ENCODE measurements at places on chromosomes 13 and 19.

DNA sequence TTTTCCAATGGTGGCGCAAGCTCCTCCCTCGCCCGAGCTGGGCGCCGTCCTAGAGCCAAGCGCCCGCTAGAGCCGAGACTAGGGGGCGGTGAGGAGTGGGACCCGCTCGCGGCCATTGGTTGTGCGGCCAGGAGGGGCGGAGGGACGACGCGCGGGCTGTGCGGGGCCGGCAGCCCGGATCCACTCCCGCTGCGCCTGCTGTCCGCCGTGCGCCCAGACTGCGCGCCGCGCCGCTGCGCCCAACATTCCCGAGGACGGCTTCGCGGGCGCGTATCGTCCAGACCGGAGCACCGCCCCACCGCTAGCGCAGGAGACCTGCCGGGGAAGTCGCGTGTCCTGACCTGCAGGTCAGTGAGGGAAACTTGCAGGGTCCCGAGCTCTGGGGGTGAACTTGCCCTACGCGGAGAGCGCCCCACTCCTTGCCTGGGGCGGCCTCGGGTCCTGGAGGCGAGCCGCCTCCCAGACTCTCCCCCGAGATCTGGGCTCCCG is at the start of gene SERTM1:
SERTM1 (plus strand) TSS at position 183 of the 489 bp plus-strand sequence. CDS start 21,059 bp downstream, outside the sequence.
- no peak for DNase-seq

DNA sequence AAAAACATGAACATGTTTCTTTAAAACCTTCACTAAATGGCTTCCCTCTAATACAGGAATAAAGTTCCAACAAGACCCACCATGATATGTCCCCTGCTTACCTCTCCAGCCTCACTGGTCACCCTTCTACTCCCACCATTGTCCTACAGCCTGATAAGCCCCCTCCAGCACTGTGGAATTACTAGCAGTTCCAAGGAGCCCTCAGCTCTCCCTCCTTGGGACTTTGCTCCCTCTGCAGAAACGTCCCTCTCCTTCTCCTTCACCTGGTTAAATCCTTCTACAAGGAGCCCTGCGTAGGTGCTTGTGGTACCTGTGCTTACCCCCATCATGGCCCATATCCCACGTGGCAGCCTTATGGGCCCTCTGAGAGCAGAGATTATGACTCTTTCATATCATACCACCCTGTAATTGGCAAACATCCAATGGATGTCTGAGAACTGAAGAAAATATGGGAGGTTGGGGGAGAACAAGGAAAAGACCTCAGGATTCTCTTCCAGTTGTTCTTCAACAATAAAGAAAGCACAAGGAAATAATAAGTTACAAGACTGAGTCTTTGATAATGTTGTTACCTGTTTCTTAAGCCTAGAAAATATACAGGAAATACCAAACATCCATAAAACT is 26.1 kb upstream of the DOCK9 start:
- DNase-seq, result no peak

DNA sequence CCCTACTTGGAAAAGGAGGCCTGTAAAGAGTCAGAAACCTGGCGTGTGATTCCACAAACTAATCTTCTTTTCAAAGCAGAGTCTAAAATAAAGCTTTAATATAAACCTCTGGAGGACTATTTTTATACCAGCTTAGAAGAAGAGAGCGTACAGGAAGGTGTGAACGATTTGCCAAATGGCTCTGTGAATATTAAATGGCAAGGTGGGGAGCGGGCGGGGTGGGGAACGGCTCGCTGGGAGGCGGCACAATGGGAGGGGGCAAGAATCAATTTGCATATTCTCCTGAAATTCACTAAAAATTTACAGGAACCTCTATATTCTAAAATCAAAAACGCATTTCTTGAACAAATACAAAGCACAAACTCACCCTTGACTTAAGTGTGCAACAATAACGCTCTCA is 982 bp downstream of the ZNF780B start:
- no peak for DNase-seq

- DNase-seq, result peak; percentile 22
Observed at GRCh38 chr19:49150106-49150943, 4.9 kb downstream of the HRC start.

DNA sequence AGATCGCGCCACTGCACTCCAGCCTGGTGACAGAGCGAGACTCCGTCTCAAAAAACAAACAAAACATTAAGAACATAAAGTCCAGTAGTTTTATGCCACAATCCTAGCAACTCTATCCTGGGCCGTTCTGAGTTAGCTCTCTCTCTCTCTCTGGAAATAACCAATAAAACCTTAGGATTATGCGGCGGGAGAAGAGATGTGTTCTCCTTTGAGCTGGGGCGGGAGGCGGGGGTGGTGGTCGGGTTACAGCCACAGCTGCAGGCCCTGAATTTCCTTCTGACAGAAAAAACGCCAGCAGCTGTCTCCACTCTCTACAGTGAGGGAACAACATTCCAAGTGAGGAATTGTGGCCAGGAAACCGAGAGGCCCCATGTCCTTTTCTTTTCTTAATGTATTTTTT is 9.1 kb upstream of the PNMA8A start:
- no peak for DNase-seq

DNA sequence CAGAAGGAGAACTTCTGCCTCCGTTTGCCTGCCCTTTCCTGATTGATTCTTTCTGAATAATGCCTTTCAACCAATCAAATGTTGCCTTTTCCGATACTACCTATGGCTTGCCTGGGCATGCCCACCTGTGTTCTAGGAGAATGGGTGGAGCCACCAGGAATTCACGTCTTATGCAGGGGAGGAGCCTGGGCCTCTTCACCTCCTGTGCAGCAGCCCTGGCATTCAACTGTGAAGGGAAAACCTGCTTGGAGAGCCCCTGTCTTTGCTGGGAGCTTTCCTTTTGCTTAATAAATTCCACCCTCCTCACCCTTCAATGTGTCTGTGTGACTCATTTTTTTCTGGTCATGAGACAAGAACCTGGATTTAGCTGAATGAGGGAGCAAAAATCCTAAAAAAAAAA is 730.7 kb downstream of the UQCRFS1 start:
- DNase-seq, result no peak

DNA sequence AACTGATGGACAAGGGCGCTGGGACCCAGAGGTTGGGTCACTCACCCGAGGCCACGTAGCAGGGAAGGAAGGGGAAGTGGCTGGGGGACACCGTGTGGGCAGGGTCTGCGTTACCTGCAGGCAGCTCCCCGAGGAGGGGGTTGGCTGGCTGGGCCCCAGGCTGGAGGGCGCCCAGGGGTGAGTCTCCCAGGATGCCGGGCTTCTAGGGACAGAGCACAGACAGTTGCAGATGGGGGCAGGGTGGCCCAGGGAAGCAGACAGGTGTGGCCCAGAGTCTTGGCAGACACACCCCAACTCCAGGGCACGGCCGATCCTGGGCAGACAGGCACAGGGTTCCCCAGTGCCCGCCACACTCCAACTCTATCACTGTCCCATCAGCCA is 5.6 kb upstream of the FDX2 start:
- no peak for DNase-seq

GRCh38 chr13:97274829-97275649 is 52.9 kb downstream of the MBNL2 start:
- no peak for DNase-seq

DNA sequence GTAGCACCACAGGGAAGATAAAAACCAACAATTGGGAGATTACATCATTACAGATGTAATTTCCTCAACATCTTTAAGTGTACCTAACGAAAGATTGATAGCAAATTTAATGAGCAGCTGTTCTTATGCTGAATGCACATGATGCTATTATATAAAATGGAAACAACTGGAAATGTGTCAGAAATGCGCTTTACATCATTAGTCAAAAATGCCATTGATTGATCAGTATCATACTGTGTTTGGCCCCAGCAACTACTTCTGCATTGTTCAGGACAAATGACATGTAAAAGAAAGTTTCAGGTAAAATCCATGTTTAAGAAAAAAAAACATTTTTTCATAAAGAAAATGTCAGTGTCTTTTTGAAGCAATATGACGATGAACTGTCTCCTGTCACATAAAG is 625.5 kb upstream of the MIR17HG start:
- DNase-seq, result no peak

DNA sequence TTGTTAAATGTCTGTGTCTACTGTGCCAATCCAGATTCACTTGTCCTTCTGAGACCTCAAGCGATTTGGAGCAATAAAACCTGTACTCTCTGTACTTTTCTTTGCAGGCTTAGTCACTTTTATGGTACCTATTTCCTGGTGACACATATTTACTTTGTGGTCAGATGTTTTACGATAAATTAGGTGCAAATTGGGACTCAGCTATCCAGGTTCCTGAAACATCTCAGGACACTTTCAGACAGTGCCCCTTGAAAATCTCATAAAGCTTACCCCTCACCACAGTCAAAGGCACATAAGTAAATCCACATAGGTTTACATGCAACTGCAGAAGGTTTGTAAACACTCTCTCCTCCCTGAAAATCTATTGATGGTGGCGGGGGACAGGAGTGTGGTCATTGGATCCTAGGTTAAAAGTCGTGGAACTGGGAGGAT is 438.8 kb downstream of the EFNB2 start:
- DNase-seq, result no peak

- DNase-seq, result no peak
Observed at GRCh38 chr19:13507053-13507611, 853 bp upstream of the CACNA1A start.

- no peak for DNase-seq
Observed at GRCh38 chr19:595326-596262, 5.9 kb downstream of the HCN2 start.

GRCh38 chr13:41720839-41721561 is 239.9 kb downstream of the VWA8 start:
- DNase-seq, result no peak

DNA sequence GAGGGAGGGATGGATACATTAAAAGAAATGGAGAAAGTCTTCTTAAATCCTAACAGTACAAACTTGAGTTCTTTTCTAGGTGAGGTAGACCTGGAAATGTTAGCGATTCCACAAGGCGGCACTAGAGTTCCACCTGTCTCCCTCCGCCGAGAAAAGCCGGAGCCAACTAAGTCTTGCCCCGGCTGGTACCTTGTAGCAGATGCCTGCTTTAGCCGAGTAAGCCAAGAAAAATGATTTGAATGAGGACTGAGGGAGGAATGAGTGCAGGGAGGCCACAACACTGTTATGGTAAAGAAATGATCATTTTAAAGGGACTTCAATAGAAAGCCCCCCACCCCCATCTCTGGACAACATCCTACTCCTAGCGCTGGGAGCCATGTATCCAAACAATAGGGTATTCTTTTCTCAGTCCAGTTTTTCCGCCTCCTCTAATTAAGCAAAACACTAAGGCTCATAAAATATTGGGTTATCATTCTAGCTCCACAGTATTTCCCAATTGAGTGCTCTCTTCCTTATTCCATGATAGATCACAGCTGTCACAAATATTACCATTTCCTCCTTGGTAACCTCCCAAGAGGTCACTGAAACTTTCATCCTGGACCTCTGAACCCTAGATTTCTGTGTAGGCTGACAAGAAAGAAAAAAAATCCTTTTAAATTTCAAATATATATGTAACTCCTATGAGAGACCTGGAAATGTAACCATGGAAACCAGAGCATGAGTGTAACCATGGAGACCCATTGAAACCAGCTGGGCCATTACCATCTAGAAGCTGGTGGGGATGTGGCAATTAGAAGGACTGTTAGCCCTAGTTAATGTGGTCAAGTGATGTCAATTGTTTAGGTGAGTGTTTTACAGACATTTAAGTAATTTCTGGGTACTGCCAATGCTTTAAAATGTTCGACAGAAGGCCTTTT is 58.3 kb downstream of the GPALPP1 start:
- peak; percentile 69 for DNase-seq

DNA sequence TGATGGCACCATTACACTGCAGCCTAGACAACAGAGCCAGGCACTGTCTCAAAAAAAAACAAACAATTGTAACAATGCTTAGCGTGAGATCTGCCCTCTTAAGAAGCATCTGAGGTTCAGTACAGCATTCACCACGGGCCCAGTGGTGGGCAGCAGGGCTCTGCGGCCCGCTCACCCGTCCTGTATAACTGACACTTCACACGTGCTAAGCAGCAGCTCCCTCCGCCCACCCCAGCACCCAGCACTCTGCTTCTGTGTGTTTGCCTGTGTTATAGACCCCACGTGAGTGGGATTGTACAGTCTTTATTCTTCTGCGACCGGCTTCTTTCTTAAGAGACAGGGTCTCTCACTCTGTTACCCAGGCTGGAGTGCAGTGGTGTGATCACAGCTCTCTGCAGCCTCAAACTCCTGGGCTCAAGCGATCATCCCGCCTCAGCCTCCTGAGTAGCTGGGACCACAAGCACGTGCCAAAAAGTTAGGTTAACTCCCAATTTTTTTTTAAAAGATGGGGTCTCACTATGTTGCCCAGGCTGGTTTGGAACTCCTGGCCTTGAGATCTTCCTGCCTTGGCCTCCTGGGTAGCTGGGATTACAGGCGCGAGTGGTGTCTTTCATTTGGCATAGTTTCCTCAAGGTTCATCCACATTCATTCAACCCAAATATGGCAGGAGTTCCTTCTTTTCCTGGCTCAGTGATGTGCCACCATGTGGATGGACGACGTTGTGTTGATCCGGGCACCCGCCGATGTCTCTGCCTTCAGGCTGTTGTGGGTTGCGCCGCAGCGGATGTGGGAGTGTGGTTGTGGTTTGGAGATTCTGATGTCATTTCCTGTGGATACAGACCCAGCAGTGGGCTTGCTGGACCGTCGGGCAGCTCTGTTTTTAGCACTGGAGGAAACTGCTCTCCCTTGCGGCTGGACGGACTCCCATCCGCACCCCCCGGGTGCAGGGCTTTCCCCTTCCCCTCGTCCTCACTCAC is 170.0 kb downstream of the KDM4B start:
- peak; percentile 76 for DNase-seq

DNA sequence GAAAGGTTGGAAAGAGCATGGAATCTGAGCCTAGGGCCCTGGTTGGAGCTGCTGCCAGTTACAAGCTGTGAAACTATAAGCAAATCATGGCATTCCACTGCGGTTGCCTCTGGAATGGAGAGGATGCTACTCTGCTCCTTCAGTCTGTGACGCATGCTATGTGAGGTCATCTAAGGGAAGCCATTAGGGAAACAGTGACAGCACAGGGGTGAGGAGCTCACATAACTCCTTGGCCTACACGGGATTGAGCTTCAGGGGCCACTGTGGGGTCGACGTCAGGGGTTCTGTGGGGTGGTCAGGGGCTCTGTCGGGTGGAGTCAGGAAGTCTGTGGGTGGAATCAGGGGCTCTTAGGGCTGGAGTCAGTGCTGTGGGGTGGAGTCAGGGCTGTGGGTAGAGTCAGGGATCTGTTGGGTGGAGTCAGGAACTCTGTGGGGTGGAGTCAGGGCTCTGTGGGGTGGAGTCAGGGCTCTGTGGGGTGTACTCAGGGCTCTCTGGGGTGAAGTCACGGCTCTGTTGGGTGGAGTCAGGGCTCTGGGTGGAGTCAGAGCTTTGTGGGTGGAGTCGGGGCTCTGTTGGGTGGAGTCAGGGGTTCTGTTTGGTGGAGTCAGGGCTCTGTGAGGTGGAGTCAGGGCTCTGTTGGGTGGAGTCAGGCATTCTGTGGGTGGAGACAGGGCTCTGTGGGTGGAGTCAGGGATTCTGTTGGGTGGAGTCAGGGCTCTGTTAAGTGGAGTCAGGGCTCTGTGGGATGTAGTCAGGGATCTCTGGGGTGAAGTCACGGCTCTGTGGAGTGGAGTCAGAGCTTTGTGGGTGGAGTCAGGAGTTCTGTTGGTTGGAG is 35.8 kb upstream of the MEDAG start:
- DNase-seq, result peak; percentile 47

All from activated T-cell treated with anti-CD3 and anti-CD28 coated beads for 48 hours (primary cell).